ENCODE measurements at places on chromosomes 5 and 9.
A peak's percentile ranks its signal among the peaks of the same experiment; 100 is the strongest.

- no peak for ATAC-seq
Observed at GRCh38 chr9:127368852-127369402, 28.0 kb upstream of the SLC2A8 start.

DNA sequence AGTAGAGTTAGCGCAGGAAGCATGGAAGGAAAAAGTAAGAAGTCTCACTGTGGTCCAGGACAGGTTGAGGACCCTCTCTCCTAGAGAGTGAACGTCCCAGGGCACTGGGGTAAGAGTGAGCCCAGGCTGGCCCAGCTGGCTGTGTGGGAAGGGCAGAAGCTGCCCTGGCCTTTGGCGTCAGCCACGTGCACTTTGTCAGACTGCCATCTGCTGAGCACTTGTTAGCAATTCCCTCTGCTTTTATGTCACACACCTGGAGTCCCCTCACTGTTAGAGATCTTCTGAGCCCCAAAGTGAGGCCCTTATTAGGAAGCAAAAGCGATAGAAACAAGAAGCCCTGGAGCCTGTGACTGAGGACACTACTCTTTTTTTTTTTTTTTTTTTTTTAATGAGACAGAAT, 79.1 kb downstream of the UGCG start:
- ATAC-seq: peak; percentile 58

- ATAC-seq: no peak
Observed at GRCh38 chr5:17396247-17396646, 101.8 kb upstream of the TAF11L2 start.

DNA sequence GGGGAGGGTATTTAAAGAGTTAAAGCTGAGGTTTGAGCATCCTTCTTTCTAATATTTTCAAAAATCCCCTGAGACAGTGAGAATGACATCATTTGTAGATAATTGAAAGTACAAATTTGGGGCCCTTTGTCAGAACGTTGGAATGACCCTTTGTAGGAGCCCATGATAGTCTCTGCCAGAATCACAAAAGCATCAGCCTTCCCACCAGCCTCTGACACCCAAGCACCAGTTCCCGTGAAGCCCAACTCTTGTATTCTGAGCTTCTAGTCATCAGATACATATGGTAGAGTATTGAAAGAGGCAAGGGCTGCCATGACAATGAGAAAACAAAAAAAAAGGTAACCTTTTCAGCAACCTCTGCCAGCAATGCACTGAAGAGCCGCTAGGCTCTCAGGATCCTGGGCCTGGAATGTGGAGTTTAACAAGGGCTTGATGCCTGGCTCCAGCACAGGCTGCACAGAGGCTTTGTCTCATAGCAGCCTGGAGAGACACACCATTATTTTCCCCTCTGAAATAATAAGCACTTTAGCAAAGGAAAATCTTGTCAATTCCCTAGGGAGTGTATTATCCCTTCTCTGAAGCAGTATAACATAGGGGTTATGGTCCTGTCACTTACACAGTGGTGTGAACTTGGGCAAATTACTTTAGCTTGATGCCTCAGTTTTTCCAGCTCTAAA, 114.4 kb downstream of the ZNF608 start:
- no peak for ATAC-seq

- ATAC-seq: no peak
Observed at GRCh38 chr9:127482662-127483061, 31.4 kb downstream of the LRSAM1 start.

GRCh38 chr9:113578882-113579282, 115.4 kb downstream of the RGS3 start:
- peak; percentile 88 for ATAC-seq

GRCh38 chr5:116971131-116971530, 396.5 kb upstream of the SEMA6A start:
- no peak for ATAC-seq

- ATAC-seq: no peak
Observed at GRCh38 chr5:170289764-170290163, 7.8 kb downstream of the LCP2 start.

DNA sequence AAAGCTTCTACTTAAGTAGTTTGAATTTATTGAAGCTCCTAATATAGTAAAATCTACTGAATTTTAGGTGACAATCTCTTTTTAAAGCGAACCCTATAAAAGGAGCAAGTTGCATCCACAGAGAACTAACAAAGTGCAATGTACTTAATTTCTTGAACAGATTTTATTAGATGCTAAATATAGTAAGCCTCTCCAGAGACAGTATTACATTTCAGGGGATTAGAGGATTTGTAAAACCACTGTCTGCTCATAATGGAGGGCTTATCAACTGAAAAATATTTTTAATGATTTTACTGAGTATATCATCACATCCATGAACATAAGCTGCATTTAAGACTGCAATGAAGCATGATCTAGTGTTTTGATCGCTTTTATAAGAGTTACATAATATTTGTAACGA, 230.0 kb upstream of the EFNA5 start:
- ATAC-seq: no peak

- peak; percentile 89 for ATAC-seq
Observed at GRCh38 chr9:106717686-106718085, 145.3 kb upstream of the ZNF462 start.

DNA sequence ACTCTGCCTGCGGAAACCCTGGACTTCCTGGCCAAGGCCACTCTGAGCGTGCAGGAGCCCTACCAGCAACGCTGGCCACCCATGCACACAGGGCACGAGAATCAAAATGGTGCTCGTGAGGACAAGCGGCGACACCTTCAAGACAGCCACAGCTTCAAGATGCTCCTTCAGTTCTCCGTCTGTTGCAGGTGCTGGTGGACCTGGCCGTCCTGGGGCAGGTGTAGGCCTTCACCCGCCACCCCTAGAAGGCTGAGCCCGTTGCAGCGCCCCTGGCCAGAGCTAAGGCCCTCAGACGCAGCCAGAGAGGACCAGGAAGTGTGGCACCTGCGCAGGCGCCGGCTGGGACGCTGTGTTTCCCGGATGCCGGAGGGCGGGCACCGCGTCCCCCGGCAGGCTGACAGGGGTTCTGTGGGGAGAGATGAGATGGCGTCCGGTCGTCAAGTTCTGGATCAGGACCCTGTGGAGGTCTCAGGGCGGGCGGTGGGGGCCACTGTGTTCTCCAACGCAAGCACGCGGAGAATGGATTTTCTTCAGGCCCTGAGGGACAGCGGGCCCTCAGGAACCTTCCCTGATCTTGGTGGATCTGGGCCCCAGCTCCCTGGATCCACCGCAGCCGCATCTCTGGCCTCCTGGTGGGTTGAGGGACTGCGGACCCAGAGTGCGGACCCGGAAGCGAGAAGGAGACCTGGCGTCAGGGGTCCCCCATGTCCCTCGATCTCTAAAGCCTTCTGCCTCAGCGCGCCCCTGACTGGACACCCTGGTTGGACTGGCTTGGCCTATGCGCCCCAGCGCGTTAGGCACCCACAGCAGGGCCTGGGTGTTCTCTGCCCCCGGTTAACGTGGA, 1770.8 kb upstream of the CDH9 start:
- ATAC-seq: no peak
